Non-pigmented ciliary epithelial cell (primary cell): ENCODE measurements at places on chromosomes 3 and 15.

GRCh38 chr3:179933080-179933479 lies 103.7 kb downstream of the PEX5L start:
- no peak for DNase-seq

DNA sequence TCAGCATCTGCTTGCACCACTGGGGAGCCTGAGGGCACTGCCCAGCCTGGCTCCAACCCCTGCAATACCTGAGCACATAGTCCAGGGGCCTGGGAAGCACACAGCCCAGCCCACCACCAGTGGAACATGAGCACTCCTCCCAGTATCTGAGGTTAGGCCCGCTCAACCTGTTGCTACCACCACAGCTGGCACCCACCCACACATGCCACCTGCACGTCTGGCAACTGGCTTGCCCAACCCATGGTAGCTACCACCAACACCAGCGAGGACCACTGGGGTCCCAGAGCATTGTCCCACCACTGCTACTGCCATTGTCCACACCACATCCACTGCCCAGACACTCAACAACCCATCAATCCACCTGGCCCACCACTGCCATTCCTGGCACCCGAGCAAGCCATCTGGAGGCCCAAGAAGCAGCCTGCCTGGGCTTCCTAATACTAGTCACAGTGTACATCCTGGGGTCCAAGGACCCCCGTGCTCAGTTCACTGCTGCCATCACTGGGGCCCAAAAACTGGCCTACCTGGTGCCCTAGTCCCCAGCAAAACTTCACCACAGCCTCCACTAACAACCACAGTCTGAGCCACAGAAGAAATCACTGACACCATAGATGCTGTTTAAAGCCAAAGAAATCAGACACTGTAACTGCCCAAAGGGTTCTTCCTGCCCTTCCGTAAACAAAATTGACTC lies 62.1 kb upstream of the TBC1D23 start:
- no peak for DNase-seq

DNA sequence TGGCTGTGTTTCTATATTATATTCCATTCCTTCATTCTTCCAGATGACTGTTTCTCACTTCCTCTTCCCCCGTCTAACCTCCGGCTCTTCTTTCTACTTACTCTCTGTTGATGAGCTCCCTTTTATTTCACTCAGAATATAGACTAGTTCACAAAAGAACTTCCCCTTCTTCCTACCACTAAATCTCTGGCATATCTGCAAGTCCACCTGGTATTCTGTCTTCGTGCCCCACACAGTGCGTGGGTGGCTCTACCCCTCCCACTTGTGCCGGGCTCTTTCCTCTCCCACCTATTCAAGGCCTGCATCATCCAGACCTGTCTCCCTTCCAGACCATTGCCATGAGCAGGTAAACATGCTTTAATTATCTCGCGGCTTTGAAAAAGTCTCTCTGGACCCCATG lies 73.0 kb downstream of the SCN10A start:
- no peak for DNase-seq

- DNase-seq = no peak
Observed at GRCh38 chr3:149428087-149428486, 46.4 kb upstream of the TM4SF4 start.

DNA sequence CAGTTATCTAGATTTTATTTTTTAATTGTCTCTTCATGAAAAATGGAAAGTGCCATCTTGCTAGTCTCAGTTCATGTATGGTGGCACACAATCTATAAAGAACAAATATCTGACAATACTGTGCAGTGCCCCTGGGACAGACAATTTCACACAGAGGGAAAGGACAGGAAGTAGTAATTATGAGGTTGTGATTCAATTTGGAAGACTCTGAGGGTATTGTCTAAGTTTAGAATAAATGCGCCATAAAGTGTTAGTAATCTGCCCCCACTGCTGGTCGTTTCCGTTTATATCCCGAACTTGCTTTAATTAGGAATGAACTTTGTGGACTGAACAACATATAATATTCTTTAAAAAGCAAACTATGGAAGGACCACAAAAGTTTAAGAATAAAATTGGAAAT lies 196.4 kb upstream of the SLC24A5 start:
- no peak for DNase-seq

- no peak for DNase-seq
Observed at GRCh38 chr3:97825101-97825500, 3.3 kb downstream of the CRYBG3 start.

DNA sequence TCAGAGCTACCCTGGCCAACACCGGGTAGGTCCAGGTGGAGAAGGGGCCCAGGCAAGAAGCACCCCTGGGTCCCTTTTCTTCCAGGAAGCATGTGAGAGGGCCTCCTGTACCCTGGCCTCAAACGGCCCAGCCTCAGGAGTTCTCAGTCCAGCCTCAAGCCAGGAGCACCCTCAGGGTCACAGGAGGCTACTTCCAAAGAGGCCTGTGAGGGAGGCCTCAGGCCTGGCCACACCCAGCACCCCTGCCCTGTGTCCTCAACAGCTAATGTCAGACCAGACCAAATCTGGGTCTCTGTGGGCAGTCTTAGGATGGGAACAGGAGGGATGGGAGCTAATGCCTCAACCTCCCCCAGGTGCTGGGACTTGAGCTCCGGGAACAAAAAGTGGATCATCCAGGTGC lies 23.5 kb downstream of the PTH1R start:
- no peak for DNase-seq

DNA sequence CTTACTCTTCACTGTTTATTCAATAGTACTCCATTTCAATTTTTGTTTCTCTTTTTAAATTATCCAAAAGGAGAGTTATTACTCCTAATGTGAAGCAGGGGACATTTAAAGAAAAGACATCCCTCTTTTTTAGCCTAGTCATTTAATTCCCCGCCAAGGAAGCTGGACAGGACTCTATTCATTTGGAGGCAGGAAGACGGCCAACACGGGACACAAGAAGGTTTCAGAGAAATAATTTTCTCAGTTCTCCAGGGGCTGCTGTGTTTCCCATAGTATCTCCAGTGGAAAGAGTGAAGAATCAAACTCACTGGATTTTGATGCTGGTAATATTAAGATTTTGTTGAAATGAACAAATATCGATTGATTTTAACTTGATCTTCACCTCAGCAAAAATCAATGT lies 833.7 kb downstream of the ROBO2 start:
- no peak for DNase-seq

DNA sequence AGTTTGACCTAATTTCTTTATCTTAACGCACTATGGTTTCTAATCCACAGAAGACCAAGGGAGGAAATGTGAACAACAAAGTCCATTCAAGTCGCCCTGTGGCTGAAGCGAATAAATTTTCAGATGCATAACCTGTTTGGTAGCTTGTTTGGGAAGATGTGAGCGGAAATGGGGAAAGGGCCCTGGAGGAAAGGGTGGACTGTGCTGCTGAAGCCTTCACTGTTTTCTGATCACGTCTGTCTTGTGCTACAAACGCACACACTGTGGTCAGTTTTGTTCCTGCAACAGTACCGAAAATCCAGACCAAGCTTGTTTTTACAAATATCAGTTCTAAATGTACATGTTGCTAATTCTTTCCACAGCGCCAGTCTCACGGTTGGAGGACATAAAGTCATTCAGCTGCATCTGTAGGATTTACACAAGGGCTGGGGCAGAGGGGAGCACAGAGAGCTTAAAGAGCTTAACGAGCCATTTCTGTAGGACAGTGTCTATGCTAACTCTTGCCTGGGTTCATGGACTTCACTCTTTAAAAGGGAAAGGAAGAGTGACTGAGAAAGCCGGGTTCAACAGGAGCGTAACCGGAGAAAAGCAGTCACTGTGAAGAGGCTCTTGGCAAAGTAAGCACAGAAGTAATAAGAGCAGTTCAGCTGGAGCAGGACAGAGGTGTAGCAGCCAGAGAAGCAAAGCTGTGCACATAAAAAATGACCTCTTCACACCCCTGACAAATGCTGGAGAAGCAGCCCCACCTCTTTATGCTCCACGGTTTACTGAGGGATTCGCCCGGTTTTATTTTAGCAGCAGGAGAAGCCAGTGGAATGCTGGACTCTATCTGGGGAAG lies 66.6 kb downstream of the USF3 start:
- DNase-seq = no peak

DNA sequence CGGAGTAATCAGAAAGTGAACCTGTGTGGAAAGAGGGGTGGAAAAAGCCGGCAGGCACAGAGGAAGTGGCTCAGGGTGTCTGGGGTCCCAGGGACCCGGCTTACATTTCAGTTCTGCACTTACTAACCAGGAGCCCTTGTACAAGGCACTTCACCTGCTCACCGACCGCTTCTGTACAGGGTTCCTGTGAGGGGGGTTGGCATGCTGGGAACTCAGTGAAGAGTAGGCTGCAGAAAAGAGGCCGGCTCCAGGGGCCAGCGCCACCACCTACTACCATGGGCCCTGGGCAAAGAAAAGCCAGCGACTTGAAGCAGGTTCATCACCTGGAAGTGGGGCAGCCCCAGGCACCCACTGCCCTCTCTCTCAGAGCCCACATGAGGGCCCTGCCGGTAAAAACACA lies 6.2 kb downstream of the STIMATE start:
- no peak for DNase-seq

DNA sequence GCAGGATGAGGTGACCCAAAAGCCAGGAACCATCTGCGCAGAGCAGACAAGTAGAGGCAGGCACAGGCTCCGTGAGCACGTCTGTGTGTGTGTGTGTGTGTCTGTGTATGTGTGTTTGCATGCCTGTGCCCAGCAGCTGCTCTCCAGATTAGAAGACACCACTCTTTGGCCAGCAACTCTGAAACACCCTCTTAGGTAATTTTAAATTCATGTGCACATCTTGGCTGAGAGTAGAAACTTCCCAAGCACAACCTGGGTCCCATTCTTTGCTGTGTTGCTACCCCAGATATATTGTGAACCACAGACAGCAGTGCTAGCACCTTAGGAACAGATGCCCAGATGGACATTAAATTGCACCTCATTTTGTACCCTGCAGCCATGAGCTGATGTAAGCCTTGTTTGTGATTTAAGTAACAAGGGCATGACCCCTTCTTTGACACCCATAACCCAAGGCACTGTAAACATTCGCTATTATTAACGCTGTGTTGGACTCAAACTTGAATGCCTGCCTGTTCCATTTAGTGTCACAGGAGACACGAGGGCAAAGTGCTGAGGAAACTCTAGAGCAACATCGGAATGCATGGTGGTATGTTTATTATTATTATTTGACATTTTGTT lies at the start of gene FILIP1L:
Gene FILIP1L, minus strand, starts transcription at position 89 of the 618 bp plus-strand sequence.
- DNase-seq = no peak

DNA sequence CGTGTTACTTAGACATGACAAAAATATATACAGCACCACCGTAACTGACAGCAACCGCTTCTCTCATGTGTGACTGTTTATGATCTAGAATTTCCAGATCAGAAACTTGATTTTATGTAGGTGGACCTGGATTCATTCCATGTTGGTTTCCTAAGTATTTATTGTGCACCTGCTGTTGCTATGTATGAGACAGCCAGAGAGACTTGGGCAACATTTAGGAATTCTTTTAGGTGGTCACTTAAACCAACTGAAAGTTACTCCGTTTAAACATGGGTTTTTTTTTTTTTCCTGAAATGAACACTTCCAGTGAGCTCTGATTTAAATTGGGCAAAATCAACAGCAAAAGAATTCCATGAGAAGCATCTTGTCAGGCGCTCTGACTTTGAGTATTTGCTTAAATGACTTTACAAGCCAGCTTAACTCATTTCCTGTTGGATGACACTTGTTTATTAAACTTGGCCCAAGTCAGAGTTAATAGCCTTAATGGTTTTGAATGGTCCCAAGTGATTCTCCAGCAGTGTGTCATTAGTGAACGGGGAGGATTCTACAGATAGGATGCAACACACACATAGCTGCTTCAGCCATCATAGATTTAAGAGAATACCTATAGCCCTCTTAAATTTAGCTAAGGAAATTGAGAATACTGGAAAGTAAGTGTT lies 31.8 kb downstream of the MITF start:
- DNase-seq = no peak

GRCh38 chr3:177882124-177882648 lies 654.0 kb upstream of the KCNMB2 start:
- no peak for DNase-seq

- no peak for DNase-seq
Observed at GRCh38 chr3:172564499-172564898, 41.3 kb upstream of the TNFSF10 start.

DNA sequence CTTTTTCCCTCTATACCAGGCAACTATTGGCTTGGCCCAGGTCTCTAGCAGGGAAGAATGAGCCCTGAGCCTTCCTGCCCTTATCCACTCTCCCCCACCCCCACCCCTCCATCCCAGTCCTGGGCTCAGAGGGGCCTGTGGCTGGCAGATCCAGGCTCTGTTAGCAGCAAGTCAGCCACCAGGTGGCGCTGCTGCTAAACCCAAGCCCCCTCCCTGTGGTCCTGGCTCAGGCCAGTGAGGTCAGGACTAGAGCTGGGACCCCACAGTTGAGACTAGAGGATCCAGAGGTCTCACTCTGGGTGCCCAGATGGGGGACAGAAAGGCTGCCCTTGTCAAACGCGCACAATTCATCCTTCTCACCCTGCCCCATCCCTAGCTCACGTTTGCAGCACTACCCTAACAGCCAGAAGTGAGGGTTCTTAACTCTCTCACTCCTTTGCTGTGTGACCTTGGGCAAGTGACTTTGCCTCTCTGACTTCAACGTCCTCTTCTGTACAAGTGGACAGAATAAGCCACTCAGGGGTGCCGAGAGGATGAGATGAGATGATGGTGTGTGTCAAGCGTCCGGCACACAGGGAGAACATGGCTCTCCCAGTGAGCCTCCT lies 46.8 kb upstream of the SLC6A1 start:
- DNase-seq = no peak

DNA sequence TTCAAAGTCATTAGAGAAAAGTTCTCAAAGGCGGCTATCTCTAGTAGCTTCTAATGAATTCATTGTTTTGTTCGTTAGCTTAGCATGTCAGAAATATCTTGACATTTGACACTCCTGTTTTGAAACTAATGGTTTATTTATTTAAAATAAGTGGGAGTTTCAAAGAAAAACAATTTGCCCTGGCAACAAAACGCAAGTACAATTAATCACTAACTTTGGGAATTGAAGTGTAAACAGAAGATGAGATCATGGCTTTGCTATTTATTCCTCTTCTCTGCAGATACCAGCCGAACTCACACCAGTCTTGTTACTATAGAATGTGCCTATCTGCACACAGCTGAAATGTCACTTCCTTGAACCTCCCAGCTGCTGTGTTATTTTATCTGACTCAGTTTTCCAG lies 27.5 kb downstream of the MASP1 start:
- DNase-seq = peak; percentile 65

- no peak for DNase-seq
Observed at GRCh38 chr3:67388738-67389137, 265.7 kb downstream of the SUCLG2 start.

DNA sequence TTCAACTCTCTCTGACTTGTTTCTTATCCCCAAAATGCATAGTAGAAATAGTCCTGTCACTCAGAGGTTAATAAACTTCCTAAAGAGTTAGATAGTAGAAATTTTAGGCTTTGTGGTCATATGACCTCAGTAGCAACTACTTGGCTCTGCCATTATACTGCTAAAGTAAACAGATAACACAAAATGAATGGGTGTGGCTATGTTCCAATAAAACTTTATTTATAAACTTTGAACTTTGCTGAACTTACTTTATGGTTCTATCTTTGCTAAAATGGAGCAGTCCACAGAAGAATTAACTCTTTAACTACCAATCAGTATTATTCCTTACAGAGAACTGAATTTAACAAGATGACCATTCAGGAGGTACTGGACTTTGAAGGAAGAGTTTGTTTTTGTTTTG lies 393.6 kb upstream of the CDIN1 start:
- DNase-seq = no peak
